Suppressor macrophage (primary cell): ENCODE measurements at places on chromosomes 3 and 15.

DNA sequence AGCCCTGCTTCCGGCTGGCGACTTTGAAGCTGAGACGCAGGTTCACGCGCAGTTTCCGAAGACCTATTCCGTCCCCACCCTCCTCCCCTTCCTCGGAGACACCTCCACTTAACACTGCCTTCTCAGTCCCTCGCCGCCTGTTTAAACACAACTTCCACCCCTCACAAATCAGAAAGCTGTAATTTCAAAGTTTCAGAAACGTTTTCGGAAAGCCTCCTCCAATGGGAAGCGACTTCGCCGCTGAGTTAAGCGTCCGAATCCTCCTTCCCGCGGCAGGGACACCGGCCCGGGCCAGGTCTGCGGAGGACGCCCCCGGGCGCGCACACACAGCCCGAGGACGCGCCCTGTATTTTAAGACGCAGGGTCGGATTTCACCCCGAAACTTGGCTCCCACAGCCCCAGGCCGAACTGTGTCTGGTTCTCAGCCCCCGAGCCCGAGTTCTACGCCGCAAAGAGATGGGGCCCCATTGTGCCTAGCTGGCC, 559 bp upstream of the LRRN1 start:
- DNase-seq: peak; percentile 23

DNA sequence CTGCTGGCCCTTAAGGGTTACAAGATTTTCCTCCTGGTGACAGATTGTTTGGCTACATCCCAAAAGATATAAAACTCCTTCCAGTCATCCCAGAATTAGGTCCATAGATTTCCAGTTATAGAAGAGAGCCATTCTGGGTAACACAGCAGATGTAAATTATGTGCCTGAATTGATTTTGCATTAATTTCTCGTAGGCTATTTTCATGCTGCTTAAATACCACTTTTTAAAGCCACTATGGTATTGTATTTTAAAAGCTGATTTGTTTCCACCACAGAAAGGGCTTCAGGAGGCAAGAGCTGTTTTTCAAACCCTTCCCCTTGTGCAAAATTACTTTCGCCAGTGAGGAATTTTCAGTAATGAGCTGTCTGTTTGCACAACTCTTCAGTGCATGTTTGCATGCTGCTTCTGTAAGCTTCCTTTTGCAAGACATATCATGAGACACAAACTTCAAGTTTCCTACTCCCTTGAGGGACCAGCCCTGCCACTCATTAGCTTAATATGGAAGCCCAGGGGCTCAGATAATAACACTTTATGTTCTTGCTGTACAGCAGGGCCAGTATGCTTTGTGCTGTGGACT, 105.4 kb upstream of the TNIK start:
- DNase-seq: peak; percentile 59

DNA sequence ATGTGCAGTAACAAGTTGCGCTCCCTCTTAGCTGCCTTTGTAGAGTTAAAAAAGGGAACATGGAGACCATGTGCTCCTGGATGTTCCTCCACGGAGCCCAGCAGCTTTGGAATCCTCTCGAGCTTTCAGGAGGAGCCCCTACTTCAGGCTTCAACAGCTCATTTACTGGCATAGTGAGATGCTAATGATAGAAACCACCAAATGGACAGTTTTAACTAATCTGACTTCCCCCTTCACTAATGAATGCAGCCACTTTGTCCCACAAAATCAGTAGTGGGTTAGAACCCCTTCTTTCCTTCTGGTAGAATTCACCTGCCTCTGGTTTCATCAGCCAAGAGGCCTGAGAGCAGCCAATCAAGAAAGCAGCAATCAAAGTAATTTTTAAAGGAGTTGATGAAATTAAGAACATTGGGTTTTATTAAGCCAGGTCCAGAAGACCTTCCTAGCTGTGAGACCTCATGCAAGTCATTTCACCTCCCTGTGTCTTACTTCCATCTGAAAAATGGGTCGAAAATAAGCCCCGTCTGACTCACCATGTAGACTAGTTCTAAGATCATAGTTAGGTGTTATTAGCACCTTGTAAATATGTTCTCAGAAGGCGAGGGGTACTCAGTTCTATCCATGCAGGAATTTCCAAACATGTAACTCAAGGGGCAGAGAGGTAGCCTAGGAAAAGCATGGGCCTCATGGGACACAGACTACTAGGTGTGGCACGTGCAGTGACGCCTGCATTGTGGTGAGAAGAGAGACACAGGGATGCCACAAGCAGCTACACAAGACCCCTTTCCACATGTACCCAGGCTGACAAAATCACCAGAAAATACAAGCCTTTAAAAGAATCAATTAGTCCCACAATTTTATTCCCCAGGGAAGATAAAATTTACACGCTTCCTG, 179.7 kb upstream of the LPP start:
- DNase-seq: no peak

DNA sequence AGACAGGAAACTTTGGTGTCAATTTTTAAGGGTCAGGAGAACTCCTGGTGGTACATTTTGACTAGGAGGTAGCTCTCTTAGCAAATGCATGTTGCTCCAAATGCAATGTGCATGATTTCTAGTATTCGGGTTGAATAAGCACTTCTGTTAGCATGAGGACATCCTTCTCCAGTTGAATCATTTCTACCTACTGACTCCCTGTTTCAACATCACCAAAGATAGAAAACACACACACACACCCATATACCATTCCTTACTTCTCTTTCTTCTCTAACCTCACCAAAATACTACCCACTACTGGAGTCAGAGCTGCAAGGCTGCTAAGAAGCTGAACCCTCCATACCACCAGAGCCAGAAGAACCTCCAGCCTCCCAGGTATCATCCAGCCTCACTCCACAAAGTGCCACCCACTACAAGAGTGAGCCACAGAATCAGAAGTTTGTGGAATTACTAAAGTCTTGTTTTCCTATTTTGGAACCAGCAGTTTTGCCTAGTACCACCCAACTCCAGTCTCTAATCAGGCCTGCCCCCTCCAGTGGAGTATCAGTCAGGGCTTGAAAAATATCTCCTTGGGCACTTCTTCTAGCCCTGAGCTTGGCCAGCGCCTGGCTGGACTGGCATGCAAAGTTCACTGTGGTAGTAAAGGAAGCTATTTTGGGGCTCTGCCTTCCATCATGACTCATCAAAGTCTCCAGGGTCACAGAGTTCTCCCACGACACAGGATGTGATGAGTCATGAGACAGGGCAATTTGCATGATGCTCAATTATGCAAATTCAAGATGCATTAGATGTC, 110.3 kb downstream of the CYP19A1 start:
- DNase-seq: peak; percentile 86

GRCh38 chr3:46612324-46612723, at the start of gene FAM240A:
TSS of gene FAM240A (plus strand) at chr3:46612525. CDS start at chr3:46612684, 159 bp downstream.
- DNase-seq: no peak

DNA sequence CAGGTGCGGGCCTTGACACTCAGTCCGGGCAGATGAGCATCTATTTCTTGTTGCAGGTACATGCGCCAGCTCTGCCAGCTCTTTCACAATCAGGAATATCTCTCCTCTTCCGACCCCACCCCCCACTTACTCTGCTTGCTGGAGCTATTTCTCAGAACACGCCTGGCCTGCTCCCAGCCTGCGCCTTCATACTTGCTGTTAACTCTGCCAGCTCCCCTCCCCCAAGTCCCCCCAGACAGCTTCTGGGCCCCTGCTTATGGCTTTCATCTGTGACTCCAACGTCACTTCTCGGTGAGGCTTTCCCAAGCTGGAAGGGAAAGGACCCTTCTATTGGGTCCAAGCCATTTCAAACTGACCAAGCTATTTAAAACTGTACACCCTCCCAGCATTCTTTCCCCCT, 15.2 kb downstream of the MAGEF1 start:
- no peak for DNase-seq

- no peak for DNase-seq
These were observed 7.4 kb upstream of the ANO10 start for GRCh38 chr3:43629257-43629656.

DNA sequence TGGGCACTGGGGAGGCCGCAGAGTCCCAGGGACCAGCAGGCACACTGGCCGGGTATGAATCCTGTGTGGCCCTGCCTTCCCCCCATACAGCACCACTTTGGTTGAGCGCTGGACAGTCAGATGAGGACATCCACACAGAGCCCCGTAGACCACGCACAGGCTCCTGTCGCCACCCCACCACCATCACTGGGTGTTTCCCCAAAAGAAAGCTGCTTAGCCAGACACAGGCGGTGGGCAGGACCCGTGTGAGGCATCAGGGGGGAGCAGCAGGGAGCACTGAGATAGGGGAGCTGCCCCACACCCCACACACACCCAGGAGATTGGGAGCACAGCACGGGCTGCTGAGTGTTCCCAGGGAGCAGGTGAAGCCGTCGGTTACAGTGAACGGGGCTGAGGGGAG, 42.4 kb upstream of the SLC41A3 start:
- DNase-seq: no peak

DNA sequence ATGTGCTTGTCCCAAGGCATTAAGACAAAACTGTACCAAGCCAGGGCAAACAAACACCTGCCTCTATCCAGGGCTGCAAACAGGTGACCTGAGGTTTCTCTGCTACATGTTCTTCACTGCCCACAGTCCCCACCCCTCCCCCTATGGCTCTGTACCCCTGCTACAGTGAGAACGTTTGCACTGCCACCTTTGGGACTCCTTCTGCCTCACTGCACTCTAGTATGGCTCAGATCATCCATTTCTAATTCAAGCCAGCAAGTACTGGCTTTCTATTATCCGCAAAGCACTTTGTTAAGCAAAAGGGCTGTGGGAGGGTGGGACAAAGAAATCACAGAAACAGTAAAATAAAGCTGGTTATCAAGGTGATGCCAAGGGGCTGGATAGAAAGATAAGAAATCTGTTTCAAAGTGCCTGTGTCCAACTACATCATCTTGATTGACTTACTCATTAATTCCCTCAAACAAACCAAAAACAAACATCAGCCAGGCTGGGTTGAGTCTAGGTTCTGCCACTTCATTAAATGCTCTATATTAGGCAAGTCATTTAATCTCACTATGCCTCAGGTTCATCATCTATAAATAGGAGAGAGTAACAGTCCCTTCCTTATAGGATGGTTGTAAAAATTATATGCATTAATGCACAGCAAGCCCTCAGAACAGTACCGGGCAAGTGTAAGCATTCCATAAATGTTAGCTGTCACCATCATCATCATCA, 95.3 kb downstream of the PDZRN3 start:
- no peak for DNase-seq

- DNase-seq: no peak
These were observed 109.9 kb downstream of the ZPLD1 start for GRCh38 chr3:102544741-102545140.

GRCh38 chr3:150760431-150761200, 2.4 kb downstream of the SIAH2 start:
- DNase-seq: no peak

DNA sequence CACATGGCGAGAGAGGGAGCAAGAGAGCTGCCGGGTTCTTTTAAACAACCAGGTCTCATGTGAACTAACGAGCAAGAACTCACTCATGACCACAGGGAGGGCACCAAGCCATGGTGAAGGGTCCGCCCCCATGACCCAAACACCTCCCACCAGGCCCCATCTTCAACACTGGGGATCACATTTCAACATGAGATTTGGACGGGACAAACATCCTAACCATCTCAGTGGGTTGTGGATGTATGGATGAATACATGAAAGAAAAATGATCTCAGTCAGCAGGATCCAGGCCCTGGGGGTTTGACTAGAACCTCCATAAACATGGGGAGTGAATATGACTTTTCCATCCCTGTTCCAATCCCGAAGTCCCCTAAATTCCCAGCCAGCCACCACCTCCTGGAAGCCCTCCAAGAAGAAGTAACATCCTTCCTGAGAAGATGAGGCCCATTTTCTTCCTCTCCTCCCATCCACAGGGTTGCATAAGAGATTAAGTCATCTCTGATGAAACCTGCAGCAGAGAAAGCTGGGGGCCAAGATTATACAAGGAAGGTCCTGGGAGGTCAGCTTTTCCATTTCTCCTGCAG, 9.5 kb downstream of the CAV3 start:
- DNase-seq: peak; percentile 34

GRCh38 chr15:74549816-74550215, 8.8 kb downstream of the ARID3B start:
- peak; percentile 26 for DNase-seq

- DNase-seq: no peak
These were observed 18.8 kb upstream of the AMOTL2 start for GRCh38 chr3:134393074-134393473.

DNA sequence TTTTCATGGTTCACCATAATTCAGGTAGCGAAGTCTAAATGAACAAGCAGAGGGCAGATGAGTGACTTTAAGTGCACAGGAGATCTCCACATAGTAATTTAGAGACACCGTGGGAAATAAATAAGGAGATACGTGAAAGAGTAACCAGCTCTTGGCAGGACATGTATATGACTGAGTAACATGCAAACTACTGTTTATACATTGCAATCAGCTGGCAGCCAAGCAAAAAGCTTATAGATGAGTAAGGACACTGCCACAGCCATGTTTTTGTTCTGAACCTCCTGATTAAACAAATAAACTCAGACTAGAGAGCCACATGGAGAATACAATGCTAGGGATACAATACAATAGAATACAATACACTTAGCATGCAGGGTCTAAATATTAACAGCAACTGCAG, 252.4 kb downstream of the FHIT start:
- no peak for DNase-seq

- peak; percentile 93 for DNase-seq
These were observed 8.6 kb upstream of the SRP14 start for GRCh38 chr15:40047415-40048210.

- no peak for DNase-seq
These were observed 17.4 kb upstream of the ANKRD34C start for GRCh38 chr15:79265167-79265566.

DNA sequence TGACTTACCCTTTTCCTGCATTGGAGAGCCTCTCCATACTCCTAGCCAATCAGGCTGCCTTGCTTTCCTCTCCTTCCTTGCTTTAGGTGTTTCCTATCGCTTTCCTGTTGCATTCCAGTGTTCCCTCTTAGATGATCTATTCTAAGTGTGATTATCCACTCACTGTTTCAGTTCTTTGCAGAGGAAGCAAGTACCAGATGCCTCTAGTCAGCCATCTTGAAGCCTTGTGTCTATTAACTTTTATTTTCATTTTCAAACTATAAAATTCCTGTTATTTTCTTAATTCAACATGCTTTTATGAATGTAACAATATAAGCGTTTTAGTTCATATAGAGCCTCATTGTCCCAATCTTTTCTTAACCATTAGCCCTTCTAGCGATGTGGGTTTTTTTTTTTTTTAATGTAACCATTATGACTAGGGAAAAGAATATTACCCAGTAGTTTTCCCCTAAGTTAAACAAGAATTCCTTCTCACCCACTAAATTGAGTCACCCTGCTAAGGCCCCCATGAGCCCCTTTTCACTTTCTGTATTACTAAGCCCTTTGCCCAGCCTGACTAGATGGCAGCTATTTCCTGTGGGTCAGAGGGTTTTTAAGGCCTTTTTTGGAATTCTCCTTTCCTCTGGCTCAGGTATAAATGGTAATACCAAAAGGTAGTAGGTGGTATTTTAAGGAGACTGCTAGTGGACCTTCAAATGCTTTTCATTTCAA, 229.4 kb upstream of the CTNNB1 start:
- DNase-seq: no peak

DNA sequence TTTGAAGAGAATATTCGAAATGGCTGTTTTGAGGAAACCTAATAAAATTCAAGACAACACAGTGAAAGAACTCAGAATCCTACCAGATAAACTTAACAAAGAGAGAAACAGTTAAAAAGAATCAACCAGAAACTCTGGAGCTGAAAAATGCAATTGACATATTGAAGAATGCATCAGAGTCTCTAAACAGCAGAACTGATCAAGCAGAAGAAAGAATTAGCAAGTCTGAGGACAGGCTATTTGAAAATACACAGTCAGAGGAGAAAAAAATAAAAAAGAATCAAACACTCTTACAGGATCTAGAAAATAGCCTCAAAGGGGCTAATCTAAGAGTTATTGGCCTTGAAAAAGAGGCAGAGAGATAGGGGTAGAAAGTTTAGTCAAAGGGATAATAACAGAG, 13.5 kb downstream of the C3orf33 start:
- DNase-seq: no peak
